ENCODE measurements at places on chromosomes 11 and 22.

- no peak for DNase-seq
Observed at GRCh38 chr11:124766156-124766555, 4.1 kb upstream of the ESAM start.

- DNase-seq = peak; percentile 48
Observed at GRCh38 chr11:1260023-1260501, 37.2 kb downstream of the MUC5B start.

DNA sequence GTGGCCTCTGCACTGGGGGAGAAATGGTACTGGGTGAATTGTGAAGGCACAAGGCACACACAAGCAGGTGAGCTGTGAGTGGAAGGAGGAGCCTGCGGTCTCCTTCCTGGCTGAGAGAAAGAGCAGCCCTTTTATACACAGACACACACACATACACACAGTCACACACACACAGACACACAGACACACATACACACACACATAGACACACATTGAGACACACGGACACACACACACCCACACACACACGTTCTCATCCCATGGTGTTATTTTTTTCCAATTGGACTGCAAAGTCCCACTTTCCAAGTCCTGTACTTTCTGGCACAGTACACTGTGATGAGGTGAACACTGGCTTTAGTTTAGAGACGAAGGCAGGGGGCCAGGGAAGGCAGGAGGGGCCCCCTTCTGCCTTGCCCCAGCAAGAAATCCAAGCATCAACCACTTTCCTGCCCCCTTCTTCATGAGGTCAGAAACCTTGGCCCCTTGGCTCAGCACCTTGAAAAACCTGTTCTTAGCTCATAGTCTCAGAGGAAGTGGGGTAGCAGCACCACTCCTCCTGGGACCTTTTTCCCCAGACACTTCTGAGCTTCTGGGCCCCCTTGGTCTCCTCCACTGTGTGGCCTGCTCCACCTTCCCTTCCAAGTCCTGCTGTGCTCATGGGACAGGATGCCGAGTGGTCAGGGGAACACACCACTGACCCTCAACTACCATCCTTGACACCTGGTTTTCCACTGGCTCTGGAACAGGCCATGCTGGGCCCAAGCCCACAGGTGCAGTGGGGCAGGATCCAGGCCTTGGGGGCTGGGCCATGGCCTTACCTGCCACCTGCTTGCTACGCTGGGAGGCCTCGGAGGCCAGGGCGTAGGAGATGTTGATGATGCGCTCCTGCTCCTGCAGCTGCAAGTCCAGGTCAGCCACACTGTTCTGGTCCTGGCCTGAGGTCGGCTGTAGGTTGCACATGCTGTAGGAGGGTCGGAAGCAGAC, 43.8 kb downstream of the C11orf58 start:
- DNase-seq = no peak

DNA sequence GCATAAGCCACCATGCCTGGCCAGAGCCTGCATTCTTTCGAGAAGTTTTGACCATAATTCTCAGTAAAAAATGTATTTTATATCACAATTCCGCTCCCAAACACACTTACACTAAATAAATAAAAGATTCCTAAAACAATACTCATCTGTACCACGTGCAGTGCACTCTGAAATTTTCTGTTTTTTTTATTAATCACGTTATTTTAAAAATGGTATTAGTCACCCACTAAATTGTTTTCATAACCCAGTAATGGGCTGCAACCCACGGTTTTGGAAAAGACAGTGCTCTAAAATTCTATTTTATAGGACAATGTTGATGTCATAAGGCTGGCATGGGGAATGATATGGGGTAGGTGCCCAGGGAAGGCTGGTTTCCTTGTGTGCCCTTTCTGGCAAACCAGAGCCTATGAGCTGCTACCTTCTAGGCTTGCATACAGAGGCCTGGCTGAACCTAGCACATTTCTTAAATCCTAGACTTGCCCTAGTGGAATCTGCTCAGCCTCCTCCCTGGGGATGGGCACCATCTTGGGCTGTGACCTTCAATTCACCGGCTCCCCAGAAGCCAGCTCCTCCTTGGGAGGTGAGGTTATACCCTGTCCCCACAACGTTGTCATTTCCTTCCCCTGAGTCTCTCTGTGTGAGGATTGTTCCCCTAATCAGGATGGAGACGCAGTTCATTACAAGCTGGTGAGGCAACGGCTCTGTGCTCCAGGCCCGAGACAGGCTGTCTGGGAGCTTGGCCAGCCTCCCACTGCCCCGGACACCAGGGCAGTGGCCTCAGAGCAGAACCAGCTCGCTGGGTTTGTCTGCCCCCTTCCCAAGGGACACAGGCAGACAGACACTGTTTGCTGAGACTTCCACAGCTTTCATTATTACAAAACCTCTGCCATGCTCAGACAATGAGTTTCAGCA, 116.5 kb upstream of the NAV2 start:
- DNase-seq = no peak

- DNase-seq = no peak
Observed at GRCh38 chr11:75149766-75150465, 991 bp upstream of the SLCO2B1 start.

DNA sequence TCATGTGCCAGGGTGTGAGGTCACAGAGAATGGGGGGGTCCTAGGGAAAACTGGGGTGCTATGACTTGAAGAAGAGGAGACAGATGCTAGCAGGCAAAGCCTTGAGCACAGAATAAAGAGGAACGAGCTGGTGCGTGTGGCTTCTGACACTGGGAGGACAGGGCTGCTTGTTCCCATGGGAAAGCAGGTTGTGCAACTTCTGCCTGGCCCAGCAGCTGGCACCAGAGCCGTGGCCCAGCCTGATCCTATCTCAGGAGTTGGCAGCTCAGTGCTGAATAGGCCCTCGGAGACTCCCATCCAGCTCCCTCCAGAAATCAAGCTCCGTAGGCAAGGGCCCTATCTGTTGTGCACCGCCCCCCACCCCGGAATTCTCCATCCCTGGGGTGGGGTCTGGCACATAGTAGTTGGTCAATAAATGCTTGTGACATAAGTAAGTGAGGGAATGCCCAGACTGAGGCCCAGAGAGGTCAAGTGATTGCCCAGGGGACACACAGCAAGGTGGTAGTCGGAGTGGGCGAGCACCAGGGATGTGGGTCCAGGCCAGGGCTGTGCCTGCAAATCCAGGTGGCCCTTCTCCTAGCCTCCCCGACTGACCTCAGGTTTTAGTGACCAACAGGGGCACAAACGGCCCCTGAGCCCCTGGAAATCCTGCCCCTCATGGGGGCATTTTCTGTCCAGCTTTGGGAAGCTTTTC, 19.5 kb upstream of the FADD start:
- DNase-seq = no peak

- no peak for DNase-seq
Observed at GRCh38 chr11:78021611-78022010, 1.5 kb downstream of the KCTD14 start.

DNA sequence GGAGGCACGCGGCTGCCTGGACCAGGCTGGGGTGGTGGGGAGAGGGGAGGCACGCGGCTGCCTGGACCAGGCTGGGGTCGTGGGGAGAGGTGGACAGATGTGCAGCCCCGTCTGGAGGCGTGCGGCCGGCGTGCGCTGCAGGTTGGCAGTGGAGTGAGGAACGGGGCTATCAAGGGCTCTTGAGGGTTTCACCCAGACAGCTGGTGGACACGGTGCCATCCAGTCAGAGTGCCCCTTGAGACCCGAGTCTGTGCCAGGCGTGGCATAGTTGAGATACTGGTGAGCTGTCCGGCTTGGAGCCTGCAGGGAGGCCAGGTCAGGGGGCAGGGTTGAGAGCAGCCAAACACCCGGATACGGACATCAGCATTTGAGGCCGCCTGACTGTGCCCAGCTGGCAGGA, 1.5 kb upstream of the GRAMD4 start:
- no peak for DNase-seq

GRCh38 chr11:119793335-119793984, 64.5 kb upstream of the NECTIN1 start:
- DNase-seq = no peak

DNA sequence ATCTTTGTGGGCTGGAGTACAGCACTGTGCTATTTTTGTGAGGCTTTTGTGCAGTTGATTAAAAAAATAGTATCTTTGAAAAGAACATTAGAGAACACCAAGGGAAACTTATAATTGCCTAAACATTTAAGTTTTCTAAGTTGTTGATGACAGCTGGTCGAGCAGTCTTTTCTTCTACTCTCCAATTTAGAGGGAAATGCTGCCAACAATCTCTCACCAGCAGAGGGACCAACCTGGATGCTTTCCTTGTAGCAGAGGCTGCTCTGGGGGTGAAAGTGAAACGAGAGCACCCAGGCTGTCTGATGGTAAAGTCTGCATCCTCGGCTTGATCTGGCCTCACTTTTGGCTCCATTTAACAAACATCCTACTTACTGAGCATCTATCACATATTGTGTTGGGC, 1286.5 kb upstream of the TENM4 start:
- peak; percentile 0 for DNase-seq

GRCh38 chr11:7060868-7061267, 27.9 kb upstream of the RBMXL2 start:
- no peak for DNase-seq

GRCh38 chr11:25863986-25864385, 467.9 kb upstream of the ANO3 start:
- no peak for DNase-seq

DNA sequence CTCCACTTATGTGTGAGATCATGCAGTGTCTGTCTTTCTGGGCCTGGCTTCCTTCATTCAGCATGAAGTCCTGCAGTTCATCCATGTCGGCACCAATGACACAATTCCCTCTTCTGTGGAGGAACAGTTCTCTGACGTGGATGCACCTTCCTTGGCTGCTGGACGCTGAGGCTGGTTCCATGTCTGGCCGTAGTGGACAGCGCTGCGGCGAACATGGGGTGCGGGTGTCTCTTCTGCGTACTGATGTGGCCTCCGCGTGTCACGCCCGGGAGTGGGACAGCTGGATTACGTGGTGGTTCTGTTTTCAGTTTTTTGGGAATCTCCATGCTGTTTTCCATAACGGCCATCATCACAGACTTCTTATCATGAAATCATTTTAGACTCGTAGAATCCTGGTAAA, 16.9 kb upstream of the MUC2 start:
- no peak for DNase-seq

DNA sequence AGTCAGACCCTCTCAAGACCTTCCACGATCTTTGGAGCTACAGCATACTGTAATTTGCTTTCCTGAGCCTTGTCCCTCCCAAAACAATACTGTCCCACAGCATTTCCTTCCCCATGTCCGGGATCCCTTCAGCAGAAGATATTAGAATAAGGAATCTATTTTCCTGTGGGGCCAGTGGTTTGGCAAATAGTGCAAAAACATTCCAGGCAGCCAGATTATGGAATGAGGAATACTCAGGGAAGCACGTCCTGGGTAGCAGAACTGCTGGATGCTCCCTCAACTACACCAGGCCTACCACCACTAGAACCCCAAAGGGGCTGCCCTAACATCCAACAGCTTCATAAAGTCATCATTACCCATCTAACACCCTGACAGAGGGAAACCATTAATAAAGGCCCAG, 61.5 kb downstream of the AAMDC start:
- no peak for DNase-seq

- no peak for DNase-seq
Observed at GRCh38 chr22:39098576-39098975, 1.5 kb downstream of the APOBEC3H start.

DNA sequence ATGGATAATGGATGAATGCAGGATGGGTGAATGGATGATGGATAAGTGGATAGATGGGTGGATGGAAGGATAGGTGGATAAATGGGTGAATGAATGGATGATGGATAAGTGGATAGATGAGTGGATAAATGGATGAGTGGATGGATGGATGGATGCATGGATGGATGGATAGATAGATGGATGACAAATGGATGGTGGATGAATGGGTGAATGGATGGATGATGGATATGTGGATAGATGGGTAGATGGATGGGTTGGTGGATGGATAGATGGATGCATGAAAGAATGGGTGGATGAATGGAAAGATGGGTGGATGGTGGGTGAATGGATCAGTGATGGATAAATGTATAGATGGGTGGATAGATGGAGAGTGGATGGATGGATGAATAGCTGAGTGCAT, 564.8 kb downstream of the MIAT start:
- no peak for DNase-seq

- no peak for DNase-seq
Observed at GRCh38 chr11:13221722-13222121, 55.9 kb upstream of the BMAL1 start.

DNA sequence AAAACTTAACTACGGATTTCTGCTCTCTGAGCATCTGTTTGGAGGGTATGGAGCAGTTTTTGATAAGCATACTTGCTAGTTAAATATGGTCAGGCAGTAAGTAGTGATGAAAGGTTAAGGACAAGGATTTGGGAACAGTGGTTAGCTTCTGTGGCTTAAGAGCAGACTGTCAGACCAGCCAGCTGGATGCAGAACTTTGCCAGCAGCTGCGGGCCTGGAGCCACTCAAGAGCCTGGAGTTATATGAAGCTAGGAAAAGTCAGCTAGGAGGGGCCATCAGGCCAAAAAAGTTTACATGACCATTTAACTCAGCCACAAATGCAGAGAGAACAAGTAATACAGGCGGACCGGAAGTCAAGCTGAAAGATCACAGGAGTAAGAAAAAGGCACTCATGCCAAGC, 1817.7 kb downstream of the LRRC4C start:
- DNase-seq = no peak

- no peak for DNase-seq
Observed at GRCh38 chr22:19213442-19214077, 35.0 kb upstream of the SLC25A1 start.

- no peak for DNase-seq
Observed at GRCh38 chr11:15742626-15743519, 613.5 kb downstream of the SOX6 start.

GRCh38 chr11:119782006-119782738, 53.2 kb upstream of the NECTIN1 start:
- DNase-seq = no peak

DNA sequence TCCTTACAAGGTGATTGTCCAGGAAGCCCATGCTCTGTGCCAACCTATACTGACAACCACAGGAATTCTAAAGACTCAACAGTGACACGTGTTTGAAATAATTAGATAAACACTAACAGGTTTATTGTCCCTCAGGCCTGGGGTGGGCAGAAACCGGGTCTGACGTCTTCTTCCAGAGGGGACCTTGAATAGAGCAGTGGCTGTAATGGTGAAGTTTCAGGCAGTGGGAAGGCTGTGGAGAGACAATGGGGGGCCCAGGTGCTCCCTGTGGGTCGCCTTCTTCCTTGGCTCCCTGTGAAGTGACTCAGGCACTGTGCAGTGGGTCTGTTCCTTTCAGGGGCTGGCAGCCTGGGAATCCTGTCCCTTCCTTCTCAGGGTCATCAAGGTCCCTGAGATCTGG, 54.6 kb downstream of the OTOG start:
- no peak for DNase-seq

Data from activated CD4-positive, alpha-beta T cell treated with anti-CD3 and anti-CD28 coated beads, Interleukin-10, Interleukin-2, amounts not matched to agents 100 ng/mL and 50 ng/mL, durations not matched to agents 16 hours and 8 hours (primary cell).